ENCODE measurements at places on chromosomes 2 and 18.

- DNase-seq = no peak
These were observed 87.4 kb downstream of the RNF144A start for GRCh38 chr2:7004636-7005035.

DNA sequence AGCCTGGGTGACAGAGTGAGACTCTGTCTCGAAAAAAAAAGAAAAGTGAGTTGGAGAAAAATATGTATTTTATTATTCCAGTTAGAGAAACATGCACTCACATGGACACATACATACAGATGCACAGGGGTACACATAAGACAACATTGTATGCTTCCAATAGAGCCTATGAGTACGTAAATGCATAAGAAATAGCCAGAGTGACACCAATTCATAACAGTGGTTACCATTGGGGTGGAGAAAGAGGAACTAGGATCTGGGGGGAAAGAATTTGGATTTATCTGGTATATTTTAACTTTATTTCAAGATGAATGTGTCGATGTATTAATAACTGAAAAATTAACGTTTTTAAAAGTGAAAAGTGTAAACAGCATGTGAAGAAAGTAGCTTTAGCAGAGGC, 16.1 kb downstream of the IL36A start:
- DNase-seq = no peak

DNA sequence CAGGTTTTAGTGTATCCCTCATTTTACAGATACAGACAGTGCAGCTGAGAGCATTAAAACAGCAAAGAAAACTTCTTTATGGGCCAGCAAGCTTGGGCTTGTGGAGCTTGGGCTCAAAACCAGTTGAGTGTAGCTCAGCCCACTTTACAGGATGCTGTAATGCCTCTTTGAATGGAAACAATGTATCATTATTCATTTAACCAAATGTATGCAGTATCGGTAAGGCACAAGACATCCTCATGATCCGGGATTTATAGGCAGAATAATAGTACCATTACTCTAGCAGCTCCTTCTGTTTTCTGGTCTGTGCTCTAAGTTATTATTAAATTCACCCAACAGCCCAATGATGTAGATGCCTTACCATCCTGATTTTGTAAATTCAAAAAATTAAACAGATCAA, 575.1 kb upstream of the CDH7 start:
- DNase-seq = no peak

- no peak for DNase-seq
These were observed 19.6 kb downstream of the TMEM17 start for GRCh38 chr2:62486439-62486765.

- DNase-seq = no peak
These were observed 80.6 kb downstream of the CLIP4 start for GRCh38 chr2:29195796-29196195.
